ENCODE measurements at places on chromosomes 6 and 20.

- no peak for DNase-seq
Measured at GRCh38 chr20:22921595-22922421, 113.3 kb upstream of the SSTR4 start.

DNA sequence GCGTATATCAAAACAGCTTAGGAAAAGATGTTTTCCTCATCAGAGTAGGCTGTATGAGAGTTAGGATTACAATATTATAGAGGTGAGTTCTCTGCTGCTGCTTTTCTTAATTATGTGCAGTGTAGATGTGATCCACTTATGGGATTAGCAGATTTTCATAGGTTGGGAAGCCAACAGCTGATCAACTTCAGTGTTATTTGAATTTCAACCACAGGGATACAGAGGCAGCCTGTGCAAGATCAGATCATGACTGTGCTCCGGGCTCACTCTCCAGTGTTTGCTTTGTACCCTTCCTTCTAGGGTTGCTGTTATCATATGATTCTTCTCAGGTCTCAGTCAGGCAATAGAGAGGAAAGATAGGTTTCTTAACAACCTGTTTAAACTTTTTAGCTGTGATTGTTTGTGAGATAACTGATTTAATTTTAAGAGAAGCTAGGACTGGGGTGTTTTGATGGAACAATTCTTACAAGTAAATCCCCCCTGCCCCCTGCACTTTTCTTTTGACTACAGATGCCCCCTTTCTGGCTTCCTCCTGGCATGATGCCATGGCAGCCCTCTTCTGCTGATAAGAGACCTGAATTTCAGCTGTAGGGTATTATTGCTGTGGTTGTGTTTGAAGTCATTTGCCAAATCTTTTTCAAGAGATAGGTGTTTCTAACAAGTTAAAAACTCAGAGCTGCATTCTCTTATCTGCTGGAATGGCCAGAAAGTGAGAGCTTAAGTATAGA, 8.5 kb downstream of the RNF8 start:
- DNase-seq: peak; percentile 95

DNA sequence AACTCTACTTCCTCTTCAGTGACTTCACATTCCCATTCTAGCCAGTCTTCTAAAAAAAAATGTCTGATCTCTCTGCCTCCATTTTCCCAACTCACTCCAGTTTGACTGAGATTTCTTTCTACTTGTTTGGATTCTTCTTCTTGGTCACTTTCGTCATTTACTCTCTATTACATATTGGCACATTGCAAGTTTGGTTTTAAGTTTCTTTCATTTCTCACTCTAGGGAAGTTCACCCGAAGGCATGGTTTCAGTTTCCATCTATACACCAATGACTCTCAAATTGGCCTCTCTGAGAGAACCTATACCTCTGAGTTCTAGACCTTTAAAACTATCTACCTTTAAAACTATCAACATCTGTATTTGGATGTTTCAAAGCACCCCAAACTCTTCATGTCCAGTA, 51.3 kb downstream of the CD109 start:
- DNase-seq: no peak

GRCh38 chr6:71053475-71053874, 96.6 kb upstream of the B3GAT2 start:
- no peak for DNase-seq

GRCh38 chr20:8154638-8155037, 22.6 kb downstream of the PLCB1 start:
- no peak for DNase-seq

GRCh38 chr6:23277521-23278179, 708.3 kb downstream of the HDGFL1 start:
- peak; percentile 47 for DNase-seq

DNA sequence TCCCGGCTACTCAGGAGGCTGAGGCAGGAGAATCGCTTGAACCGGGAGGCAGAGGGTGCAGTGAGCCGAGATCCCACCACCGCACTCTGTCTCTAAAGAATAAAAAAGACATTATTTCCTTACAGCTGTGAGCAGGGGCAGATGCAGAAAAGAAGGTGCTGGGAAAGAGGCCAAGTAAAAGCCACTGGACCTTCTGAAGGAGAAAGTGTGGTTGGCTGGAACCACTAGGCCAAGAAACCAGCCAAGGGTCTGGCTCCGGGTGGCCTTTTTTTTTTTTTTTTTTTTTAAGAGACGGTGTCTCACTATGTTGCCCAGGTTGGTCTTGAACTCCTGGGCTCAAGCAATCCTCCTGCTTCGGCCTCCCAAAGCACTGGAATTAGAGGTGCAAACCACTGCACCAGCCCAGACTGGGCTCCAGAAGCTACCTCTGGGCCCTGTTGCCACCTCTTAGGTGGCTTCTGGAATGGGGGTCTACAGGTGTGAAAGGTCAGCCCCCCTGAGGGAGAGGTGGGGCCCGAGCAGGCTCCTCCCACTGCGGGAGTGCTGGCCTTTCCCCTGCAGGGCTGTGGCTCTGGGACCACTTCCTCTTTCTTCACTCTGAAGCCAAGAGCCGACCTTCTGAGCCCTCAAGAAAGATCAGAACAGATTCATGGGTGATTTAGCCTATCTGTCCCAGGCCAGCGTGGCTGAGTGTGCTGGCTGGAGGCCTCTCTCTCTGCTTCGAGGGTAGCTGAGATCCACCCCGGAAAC, at the start of gene FGD2:
Gene FGD2 (plus strand): TSS at position 595 of the 750 bp plus-strand sequence. CDS start 163 bp downstream, outside the sequence.
- DNase-seq: no peak

DNA sequence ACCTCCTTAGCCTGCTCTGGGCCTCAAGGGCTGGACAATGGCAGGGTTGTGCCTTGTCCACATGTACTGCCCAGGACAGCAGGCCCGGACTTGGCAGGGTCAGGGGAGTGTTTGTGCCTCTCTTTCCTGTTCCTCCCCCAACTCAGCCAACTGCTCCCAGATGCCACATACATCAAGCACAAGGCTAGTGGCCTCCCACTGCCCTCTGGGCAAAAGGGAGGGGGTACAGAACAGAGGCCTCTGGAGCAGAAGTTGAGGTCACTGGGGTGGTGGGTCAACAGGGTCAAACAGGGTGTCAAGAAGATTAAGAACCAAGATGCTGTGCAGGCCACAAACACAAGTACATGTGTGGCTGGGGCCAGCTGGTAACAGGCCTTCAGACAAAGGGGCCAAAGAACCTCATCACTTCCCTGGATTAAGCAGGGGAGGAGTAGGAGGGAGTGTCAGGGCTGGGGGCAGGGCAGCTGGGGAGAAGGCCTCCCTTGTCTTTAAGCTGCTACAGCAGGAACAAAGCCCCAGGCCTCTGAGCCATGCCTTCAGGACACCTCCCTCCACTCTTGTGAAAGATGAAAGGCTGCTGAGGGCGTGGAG, 36.0 kb downstream of the KCNK5 start:
- peak; percentile 93 for DNase-seq

Data from NCI-H82 (cell line).